Fibroblast of skin of scalp (primary cell): ENCODE measurements at places on chromosomes 1 and 21.
A peak's percentile ranks its signal among the peaks of the same experiment; 100 is the strongest.

GRCh38 chr1:26493267-26493666 is 21.0 kb downstream of the HMGN2 start:
- no peak for DNase-seq

DNA sequence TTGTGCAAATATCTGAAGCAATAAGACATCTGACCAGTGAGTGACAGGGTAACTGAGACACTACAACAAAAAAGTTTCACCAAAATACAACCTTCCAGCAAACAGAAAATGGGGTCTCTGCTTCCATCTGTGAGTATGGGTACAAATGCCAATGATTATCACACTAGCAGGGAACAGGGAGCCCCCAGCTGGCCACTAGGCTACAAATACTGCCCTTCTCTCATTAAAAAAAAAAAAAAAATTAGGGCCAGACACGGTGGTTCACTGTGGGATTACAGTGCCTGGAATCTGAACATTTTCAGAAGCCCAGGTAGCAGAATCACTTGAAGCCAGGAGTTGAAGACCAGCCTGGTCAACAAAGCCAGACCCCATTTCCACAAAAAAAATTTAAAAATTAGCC is 48.4 kb upstream of the EDARADD start:
- no peak for DNase-seq

GRCh38 chr21:41615613-41616012 is 107.7 kb upstream of the TMPRSS2 start:
- peak; percentile 98 for DNase-seq

- peak; percentile 21 for DNase-seq
Measured at GRCh38 chr1:26537951-26538352, 8.4 kb downstream of the RPS6KA1 start.

DNA sequence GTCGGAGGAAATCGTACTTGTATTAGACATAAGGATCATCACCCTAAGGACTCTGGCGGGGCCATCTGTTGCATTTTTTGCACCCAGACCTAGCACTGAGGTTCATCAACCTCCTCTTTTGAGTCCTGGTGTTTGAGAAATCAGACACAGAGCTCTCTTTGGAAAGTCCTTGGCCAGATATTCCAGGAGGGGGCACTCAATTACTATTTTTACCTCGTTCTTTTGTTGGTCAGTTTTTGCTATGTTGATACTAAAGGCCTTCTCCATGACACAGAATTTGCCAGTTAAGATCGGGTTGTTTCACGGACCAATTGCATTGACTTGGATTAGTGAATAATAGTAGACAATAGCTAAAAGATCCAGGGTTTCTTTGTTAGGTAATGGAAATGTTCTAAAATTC is 711.2 kb downstream of the KCNT2 start:
- no peak for DNase-seq
